Ovary (tissue), 10 donors: ENCODE measurements at places on chromosomes 6 and 20. TPM values are rescaled to one million over a fixed set of nuclear protein-coding genes. Genes with fewer than 3 reads are reported as not detected.
A peak's percentile ranks its signal among the peaks of the same experiment; 100 is the strongest.

TUBB1 gene
- 0.10 TPM for total RNA-seq

KHDC1L gene
- total RNA-seq = not detected

CGA gene
- not detected for total RNA-seq

STX11 gene
- 0.94 TPM for total RNA-seq

OR12D3 gene
- total RNA-seq = not detected

GHRH gene
- total RNA-seq = not detected

GRCh38 chr20:48703511-48704219 is 124.1 kb downstream of the PREX1 start:
- peaks cover 8% of the 10 kb centered on the region for H3K4me1 ChIP-seq
- H3K27me3 ChIP-seq = no peaks in the 10 kb centered on the region
- no peak overlapping the region for H3K27ac ChIP-seq
- H3K36me3 ChIP-seq = no peaks in the 10 kb centered on the region
- DNase-seq = no peak

DNA sequence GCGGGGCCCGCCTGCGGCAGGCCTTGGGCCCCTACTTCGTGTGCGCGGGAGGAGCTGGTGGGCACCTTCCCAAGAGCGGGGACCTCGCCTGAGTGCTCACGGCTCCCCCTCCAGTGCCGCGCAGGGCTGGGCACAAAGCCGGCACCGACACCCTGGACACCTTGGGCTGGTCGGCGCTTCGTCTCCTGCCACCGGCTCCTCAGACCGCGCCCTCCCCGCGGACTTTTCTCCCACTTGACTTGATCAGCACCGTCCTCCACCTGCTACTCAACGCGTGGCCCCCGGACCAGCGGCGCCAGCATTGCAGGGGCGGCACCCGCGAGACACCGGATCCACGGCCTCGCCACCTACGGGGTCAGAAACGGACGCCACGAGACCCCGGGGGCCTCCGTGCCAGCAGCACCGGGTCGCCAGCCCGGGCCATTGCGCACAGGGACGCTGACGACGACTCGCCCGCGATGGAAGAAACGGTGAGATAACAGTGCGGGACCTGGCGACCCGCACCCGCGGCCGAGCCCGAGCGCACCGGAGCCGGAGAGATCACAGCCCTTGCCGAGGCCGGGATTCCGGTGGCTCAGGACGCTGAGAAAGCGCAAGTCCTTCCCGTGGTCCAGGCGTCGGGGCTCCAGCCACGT is 154.2 kb downstream of the DLL1 start:
- DNase-seq = no peak
- no peak overlapping the region for H3K4me3 ChIP-seq
- H3K36me3 ChIP-seq = no peaks in the 10 kb centered on the region
- peaks cover 4% of the 10 kb centered on the region for H3K4me1 ChIP-seq
- H3K27me3 ChIP-seq = no peaks in the 10 kb centered on the region
- H3K27ac ChIP-seq = no peak overlapping the region

DNA sequence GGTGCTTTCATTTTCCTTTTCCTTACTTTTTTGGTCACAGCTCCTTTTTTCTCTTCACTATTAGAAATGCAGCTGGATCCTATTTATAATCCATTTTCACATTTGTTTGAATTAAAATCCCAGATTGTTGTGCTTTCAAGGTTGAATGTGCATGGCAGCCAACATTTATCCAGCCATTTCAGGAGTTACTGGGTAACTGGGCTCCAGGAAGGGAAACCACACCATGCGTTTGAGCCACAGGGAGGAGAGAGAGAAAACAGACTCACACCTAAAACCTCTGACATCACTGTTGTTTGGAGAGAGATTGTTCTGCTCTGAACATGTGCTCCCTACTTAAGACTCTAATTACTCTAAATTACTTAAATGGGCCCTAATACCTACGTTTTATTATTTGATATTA is 173.4 kb downstream of the BMP2 start:
- H3K4me3 ChIP-seq = no peak overlapping the region
- DNase-seq = no peak
- H3K27me3 ChIP-seq = no peaks in the 10 kb centered on the region
- H3K4me1 ChIP-seq = no peaks in the 10 kb centered on the region

DNA sequence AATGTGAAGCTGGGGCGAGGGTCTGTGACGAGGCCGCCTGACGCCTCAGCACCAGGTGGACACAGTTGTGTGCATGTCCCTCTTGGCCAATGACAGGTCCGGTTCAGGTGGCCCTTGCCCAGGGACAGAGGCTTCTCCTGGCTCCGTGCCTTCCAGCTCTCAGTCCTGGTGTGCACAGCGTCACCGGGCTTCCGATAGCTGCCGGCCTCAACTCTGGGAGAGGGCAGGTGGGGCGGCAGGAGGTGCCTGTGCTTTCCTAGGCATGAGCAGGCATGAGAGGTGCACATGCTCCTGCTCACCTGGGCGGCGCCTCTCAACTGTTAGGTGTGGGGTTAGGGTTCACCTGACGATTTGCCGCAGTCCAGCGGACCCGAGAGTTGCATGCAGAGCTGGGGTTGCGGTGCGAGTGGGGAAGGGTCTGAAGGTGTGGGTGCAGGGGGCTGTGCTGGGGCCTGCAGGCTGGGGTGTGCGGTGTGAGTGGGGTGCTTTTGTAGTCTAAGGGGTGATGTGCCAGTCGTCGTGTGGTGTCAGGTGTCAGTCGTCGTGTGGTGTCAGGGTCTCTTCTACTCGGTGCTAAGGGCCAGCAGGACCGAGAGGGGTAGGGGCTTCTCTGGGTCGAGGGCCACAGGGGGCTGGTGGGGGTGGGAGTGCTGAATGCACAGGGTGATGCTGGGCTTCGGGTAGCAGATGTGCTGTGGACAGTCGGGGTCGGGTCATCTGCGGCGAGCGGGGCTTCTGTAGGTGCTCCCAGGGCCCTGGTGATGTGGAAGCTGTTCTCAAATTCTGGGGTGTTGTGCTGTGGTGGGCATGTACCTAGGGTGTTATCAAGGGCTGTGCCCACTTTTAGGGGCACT is 3.8 kb upstream of the SOX18 start:
- no peaks in the 10 kb centered on the region for H3K36me3 ChIP-seq
- no peak overlapping the region for H3K4me3 ChIP-seq
- peaks cover 2% of the 10 kb centered on the region for H3K4me1 ChIP-seq

DNA sequence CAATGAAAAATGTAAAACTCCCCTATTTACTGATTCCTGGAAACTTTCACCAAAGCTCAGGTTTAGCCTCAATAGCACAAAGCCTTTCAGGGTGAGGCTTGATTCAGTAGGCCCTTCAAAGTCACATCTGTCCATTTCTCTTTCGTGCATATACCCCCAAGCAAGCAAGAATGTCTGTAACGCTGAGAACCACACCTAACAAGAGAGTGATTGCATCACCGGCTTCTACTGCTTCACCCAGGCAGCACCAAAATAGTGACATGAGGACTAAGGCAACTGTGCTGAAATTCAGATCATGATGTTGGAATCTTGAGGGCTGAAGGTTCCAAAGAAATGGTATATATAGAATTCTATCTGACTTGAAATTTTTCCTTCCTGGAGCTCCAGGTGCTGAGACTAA is 26.1 kb downstream of the CGA start:
- H3K4me3 ChIP-seq = no peak overlapping the region
- no peak overlapping the region for H3K27ac ChIP-seq
- H3K36me3 ChIP-seq = no peaks in the 10 kb centered on the region
- H3K4me1 ChIP-seq = no peaks in the 10 kb centered on the region
- DNase-seq = no peak

- H3K36me3 ChIP-seq = no peaks in the 10 kb centered on the region
- H3K27me3 ChIP-seq = no peaks in the 10 kb centered on the region
- no peak overlapping the region for H3K4me3 ChIP-seq
- peak; percentile 35 for DNase-seq
- no peak overlapping the region for H3K27ac ChIP-seq
- H3K4me1 ChIP-seq = no peaks in the 10 kb centered on the region
Observed at GRCh38 chr6:5905431-5906339, 101.0 kb downstream of the NRN1 start.

DNA sequence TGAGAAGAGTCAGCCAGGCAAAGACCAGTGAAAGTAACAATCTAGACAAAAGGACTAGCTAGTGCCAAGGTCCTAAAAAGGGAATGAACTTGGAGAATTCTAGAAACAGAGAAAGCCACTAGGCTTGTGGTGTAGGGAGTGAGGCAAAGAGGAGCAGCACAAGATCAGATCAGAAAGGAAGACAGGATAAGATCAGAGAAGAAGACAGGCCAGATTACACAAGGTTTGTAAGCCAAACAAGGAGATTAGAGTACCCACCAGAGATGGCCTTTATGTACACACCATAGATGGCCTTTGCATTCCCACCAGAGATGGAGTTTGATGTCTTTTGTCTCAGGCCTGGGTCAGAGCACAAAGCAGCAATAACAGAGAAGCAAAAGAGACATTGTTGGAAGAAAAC is 105.6 kb upstream of the PLCB4 start:
- DNase-seq = no peak
- H3K4me1 ChIP-seq = no peaks in the 10 kb centered on the region
- H3K27me3 ChIP-seq = no peaks in the 10 kb centered on the region
- no peak overlapping the region for H3K27ac ChIP-seq
- H3K4me3 ChIP-seq = no peak overlapping the region
- no peaks in the 10 kb centered on the region for H3K36me3 ChIP-seq

DNA sequence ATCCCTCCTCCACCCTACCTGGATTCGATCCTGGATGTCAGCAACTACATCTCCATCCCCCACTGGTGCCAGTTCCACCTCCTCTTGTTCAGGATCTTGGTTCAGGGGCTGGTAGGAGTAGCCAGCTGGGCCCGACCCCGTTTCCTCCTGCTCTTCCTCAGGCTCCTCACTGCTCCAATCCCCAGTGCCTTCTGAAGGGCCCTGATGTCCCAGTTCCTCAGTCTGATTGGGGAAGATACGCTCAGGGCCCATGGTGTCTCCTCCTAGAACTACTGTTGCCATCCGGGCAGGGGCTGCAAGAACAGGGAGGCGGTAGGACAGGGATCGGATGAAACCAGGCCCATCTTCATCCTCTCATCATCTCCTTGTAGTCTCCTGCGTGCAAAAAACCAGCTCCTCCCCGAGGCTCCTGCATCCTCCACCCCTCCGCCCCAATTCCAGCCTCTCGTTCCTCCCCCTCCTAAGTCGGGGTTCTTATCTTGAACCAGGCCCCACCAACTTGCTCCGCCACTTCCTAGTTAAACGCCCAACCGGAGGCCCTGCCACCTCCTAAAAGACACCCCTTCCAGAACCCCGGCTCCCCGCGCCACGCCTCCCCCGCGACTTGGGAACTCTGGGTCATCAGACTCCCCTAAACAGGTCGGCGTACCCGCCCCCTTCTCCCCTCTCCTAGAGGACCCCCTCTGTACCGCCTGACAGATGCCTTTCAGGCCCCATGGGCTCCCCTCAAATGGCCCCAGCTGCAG is 476 bp downstream of the MEA1 start:
- H3K4me3 ChIP-seq = peak overlapping the region; percentile 73
- H3K27me3 ChIP-seq = no peaks in the 10 kb centered on the region
- DNase-seq = no peak
- H3K4me1 ChIP-seq = peaks cover 12% of the 10 kb centered on the region
- peak overlapping the region; percentile 65 for H3K27ac ChIP-seq
- H3K36me3 ChIP-seq = no peaks in the 10 kb centered on the region

GRCh38 chr20:43728686-43729255 is 2.0 kb upstream of the GTSF1L start:
- no peak overlapping the region for H3K27ac ChIP-seq
- no peaks in the 10 kb centered on the region for H3K36me3 ChIP-seq
- no peaks in the 10 kb centered on the region for H3K4me1 ChIP-seq
- no peaks in the 10 kb centered on the region for H3K27me3 ChIP-seq

- H3K27ac ChIP-seq = no peak overlapping the region
- H3K4me3 ChIP-seq = no peak overlapping the region
- no peaks in the 10 kb centered on the region for H3K27me3 ChIP-seq
Observed at GRCh38 chr20:46568570-46569129, 18.2 kb upstream of the OCSTAMP start.

DNA sequence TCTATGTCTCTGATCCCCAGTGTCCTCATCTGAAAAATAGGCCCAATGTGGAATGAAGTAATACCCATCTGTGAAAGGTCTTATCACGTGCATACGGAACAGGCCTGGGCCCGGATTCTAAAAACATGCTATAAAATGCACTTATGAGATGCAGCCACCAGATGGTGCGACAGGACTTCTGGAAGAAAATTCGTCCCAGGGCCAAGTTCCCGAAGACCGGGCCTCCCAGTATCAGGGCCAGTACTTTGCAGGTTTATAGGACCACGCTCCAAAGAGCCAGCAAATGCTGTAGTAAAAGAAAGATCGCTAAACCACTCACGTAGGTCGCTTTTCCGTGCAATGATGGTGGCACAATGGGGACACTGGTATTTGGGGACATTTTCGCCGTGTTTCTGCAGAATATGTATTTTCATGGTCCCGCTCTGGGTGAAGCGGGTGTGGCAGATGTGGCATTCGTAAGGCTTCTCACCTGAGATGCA is 10.6 kb downstream of the CTCFL start:
- no peak overlapping the region for H3K27ac ChIP-seq
- no peak overlapping the region for H3K4me3 ChIP-seq
- no peaks in the 10 kb centered on the region for H3K4me1 ChIP-seq
- H3K27me3 ChIP-seq = no peaks in the 10 kb centered on the region

DNA sequence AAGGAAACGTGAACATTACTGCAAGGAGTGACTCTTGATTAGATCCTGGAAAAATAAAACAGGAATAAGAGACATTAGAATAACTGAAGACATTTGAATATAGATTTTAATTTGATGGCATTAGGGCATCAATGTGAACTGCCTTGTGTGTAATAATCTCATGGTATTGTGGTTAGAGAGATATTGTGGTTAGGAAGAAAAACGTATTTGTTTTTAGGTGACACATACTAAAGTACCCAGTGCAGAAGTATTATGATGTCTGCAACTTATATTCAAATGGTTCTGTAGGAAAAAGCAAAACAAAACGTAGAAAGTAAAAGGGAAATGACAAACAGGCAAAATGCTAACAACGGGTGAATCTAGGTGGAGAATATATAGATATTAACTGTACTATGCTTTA is 65.9 kb upstream of the OGFRL1 start:
- H3K4me3 ChIP-seq = no peak overlapping the region
- no peaks in the 10 kb centered on the region for H3K4me1 ChIP-seq
- H3K36me3 ChIP-seq = no peaks in the 10 kb centered on the region
- H3K27me3 ChIP-seq = no peaks in the 10 kb centered on the region
- H3K27ac ChIP-seq = no peak overlapping the region

- no peaks in the 10 kb centered on the region for H3K27me3 ChIP-seq
- no peaks in the 10 kb centered on the region for H3K4me1 ChIP-seq
- DNase-seq = no peak
- no peak overlapping the region for H3K4me3 ChIP-seq
Observed at GRCh38 chr6:85569323-85569722, 24.3 kb downstream of the SNX14 start.

GRCh38 chr6:3592371-3592941 is 135.6 kb upstream of the SLC22A23 start:
- H3K4me3 ChIP-seq = no peak overlapping the region
- H3K4me1 ChIP-seq = no peaks in the 10 kb centered on the region
- H3K27ac ChIP-seq = no peak overlapping the region
- no peaks in the 10 kb centered on the region for H3K27me3 ChIP-seq
- DNase-seq = no peak
- H3K36me3 ChIP-seq = no peaks in the 10 kb centered on the region
